Thoracic aorta (tissue), 2 donors: ENCODE measurements at places on chromosomes 4 and X. TPM values are rescaled to one million over a fixed set of nuclear protein-coding genes. Genes with fewer than 3 reads are reported as not detected.

DNA sequence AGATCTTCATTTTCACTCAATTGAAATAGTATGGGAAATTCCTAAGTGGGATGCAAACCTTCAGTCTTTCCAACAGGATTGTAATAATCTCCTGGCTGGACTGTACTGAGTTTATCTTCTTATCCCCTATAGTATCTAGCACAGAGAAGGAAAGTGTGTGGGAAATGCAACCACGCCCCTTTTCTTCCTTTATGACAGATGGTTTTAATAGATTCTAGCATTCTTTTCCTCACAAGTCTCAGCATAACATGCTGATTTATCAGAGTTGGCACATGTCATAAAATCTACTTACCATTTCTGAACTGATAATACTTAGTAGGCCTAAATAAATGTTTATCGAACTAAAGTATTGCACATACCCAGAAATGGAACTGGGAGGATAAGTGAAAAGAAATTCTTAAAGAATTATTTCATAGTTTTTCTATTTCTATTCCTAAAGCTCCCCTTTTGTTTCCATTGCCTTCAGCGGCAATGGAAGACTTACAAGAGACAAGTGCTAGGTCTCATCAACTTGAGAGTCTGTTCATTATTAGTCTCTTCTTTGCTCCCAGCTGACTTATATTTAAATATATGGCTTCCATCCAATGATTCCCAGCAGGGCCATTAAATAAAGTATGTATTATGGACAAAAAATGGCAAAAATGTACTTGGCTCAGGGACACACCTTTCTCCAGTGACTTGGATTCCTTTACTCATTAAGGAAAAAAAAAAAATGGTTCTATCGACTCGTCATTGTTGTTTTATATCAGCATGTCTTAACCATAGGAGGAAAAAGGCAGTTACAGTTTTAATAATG lies 484.5 kb downstream of the IL1RAPL1 start:
- H3K27me3 ChIP-seq = no peaks in the 10 kb centered on the region
- no peaks in the 10 kb centered on the region for H3K4me1 ChIP-seq
- no peaks in the 10 kb centered on the region for H3K36me3 ChIP-seq

Gene BTC
- 7.8 TPM for total RNA-seq

DNA sequence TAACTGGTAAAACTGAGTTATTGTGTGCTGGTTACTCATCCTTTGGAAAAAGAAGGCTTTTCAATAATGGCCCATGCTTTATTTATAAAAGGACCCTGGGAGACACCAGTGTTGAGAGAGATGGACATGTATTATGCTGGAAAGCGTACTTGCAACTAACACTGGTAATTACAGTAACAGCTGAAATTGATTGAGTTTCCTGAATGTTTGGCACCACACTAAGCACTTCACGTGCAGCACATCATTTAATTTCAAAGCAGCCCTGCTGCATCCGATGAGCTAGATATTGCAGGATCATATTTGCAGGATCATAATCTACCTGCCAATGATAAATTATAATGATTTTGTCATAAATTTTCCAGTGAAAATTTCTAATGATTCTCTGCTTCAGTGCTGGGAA lies 81.5 kb downstream of the QRFPR start:
- H3K27ac ChIP-seq = no peak overlapping the region
- no peak overlapping the region for H3K4me3 ChIP-seq
- DNase-seq = no peak
- H3K4me1 ChIP-seq = no peaks in the 10 kb centered on the region

Gene USP11
- 50.8 TPM for total RNA-seq

GRCh38 chr4:181365671-181366070 lies 877.5 kb upstream of the TENM3 start:
- H3K4me1 ChIP-seq = no peaks in the 10 kb centered on the region
- H3K36me3 ChIP-seq = no peaks in the 10 kb centered on the region
- H3K4me3 ChIP-seq = no peak overlapping the region
- no peaks in the 10 kb centered on the region for H3K27me3 ChIP-seq
- no peak overlapping the region for H3K27ac ChIP-seq
- DNase-seq = no peak

- H3K4me1 ChIP-seq = no peaks in the 10 kb centered on the region
- no peak overlapping the region for H3K27ac ChIP-seq
- H3K4me3 ChIP-seq = no peak overlapping the region
- no peaks in the 10 kb centered on the region for H3K27me3 ChIP-seq
- no peaks in the 10 kb centered on the region for H3K36me3 ChIP-seq
- DNase-seq = no peak
Observed at GRCh38 chr4:183599690-183600089, 59.3 kb downstream of the RWDD4 start.

- no peak overlapping the region for H3K4me3 ChIP-seq
- no peak overlapping the region for H3K27ac ChIP-seq
- no peaks in the 10 kb centered on the region for H3K27me3 ChIP-seq
- DNase-seq = no peak
- no peaks in the 10 kb centered on the region for H3K36me3 ChIP-seq
- H3K4me1 ChIP-seq = peaks cover 9% of the 10 kb centered on the region
Observed at GRCh38 chr4:17097362-17097761, 198.9 kb upstream of the LDB2 start.

DNA sequence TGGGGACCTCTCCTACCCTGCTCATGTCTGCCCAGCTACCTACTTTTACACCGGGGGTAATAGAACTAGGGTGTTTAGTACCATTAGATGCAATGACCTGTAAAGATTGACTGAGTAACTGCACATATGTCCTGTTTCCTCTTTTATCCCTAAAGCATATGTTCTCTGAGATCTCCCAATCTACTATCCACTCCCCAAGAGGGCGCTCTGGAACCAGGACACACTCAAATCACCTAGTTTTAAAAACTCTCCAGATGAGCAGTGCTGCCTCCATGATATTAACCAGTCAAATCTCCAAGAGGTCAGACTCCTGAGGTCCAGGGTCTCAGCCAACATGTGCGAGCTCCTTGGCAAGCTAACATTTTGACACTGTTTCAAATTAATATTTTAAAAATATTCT lies 87.0 kb upstream of the TSPAN5 start:
- H3K27me3 ChIP-seq = no peaks in the 10 kb centered on the region
- no peak for DNase-seq
- H3K36me3 ChIP-seq = no peaks in the 10 kb centered on the region
- H3K4me1 ChIP-seq = no peaks in the 10 kb centered on the region
- H3K27ac ChIP-seq = no peak overlapping the region
- no peak overlapping the region for H3K4me3 ChIP-seq

Gene PPP2R2C
- 0.14 TPM for total RNA-seq

GRCh38 chr4:102472441-102473013 lies 28.6 kb upstream of the NFKB1 start:
- no peaks in the 10 kb centered on the region for H3K4me1 ChIP-seq
- H3K27me3 ChIP-seq = no peaks in the 10 kb centered on the region
- H3K36me3 ChIP-seq = no peaks in the 10 kb centered on the region

GRCh38 chrX:102714994-102715393 lies 2.7 kb downstream of the GPRASP2 start:
- H3K4me1 ChIP-seq = no peaks in the 10 kb centered on the region
- H3K36me3 ChIP-seq = no peaks in the 10 kb centered on the region
- H3K4me3 ChIP-seq = no peak overlapping the region

GRCh38 chrX:98731821-98732220 lies 1678.3 kb downstream of the PCDH19 start:
- H3K4me1 ChIP-seq = no peaks in the 10 kb centered on the region
- no peaks in the 10 kb centered on the region for H3K36me3 ChIP-seq
- H3K4me3 ChIP-seq = no peak overlapping the region
- no peaks in the 10 kb centered on the region for H3K27me3 ChIP-seq

Gene CABS1
- not detected for total RNA-seq

GRCh38 chrX:8345473-8345872 lies 119.2 kb upstream of the VCX3B start:
- H3K27ac ChIP-seq = no peak overlapping the region
- no peak for DNase-seq
- H3K4me3 ChIP-seq = no peak overlapping the region
- H3K4me1 ChIP-seq = no peaks in the 10 kb centered on the region
